Stimulated activated CD4-positive, alpha-beta T cell treated with anti-CD3 and anti-CD28 coated beads, Interleukin-12 subunit alpha, Interleukin-12 subunit beta, amount 100 ng/mL, for 24 hours (primary cell): ENCODE measurements at places on chromosomes 2 and 18.

DNA sequence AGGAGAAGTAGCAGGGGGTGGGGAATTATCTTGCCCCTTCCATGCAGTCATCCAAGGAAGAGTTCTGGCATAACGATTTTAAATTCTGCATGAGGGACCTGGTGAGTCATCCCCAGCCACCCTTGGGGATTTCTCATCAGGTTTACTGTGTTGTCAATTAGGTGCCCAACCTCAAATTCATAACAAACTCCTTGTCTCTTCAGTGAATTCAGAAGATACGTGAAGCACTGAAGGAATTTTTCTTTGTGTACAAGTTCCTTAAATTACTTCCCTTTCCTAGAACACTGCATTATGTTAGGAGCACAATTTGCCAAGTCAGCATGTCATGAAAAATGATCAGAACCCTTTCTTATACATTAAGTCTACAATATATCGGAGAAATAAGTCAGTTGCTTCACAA is 70.8 kb upstream of the NOSTRIN start:
- DNase-seq: no peak

GRCh38 chr2:179440642-179441251 is 176.1 kb upstream of the SESTD1 start:
- no peak for DNase-seq

GRCh38 chr2:204109681-204110080 is 173.1 kb downstream of the ICOS start:
- no peak for DNase-seq

- no peak for DNase-seq
Measured at GRCh38 chr2:12271589-12271984, 445.1 kb upstream of the TRIB2 start.

- no peak for DNase-seq
Measured at GRCh38 chr2:191250400-191250799, 5.2 kb downstream of the MYO1B start.

GRCh38 chr2:85958731-85959130 is 69.9 kb upstream of the ST3GAL5 start:
- no peak for DNase-seq

GRCh38 chr2:33377048-33377447 is 99.4 kb upstream of the RASGRP3 start:
- no peak for DNase-seq

GRCh38 chr2:219603771-219604170 is 6.1 kb downstream of the STK11IP start:
- DNase-seq: no peak
